ENCODE measurements at places on chromosomes 7 and 10.

GRCh38 chr7:53984776-53985175 is 557.4 kb upstream of the VSTM2A start:
- no peak for DNase-seq

DNA sequence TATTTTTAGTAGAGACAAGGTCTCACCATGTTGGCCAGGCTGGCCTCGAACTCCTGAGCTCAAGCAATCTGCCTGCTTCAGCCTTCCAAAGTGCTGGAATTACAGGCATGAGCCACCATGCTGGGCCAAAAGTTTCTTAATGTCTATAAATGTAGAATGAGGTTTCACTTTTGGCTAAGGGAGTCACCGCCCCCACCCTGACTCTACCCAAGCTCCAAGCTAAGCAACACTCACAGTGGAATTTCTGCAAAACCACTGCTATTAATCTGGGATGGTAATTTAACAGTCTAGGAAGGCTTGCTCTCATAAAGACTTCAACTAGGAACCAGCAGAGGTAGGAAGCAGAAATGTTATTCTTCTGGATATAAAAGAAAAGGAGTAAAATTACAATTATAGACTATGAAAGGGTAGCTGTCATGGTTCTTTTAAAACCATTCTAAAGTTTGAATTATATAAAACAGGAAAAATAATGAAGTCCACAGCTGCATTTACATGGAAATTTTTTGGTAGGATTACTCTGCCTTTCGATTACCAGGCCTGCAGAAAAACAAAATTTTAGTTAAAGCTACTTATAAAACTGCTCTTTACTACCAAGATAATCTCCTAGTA is 211.6 kb downstream of the SFMBT2 start:
- DNase-seq = no peak

DNA sequence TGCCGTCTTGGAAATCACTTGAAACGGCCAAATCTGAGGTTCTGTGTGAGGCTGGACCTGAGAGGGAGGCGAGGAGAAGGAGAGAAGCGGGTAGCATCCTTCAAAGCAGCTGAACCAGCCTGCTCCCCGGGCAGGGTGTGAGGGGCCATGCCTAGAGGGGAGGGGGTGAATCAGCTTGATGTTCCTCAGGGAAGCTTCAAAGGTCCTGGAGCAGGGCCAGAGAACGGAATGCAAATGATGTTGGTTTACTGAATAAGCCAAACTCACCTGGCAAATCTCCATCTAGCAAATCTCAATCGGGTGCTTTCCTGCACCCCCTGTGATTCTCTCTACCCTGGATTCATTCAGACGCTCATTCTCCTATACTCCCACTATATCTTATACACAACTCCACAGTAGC is 226.9 kb downstream of the WDR11 start:
- DNase-seq = no peak

DNA sequence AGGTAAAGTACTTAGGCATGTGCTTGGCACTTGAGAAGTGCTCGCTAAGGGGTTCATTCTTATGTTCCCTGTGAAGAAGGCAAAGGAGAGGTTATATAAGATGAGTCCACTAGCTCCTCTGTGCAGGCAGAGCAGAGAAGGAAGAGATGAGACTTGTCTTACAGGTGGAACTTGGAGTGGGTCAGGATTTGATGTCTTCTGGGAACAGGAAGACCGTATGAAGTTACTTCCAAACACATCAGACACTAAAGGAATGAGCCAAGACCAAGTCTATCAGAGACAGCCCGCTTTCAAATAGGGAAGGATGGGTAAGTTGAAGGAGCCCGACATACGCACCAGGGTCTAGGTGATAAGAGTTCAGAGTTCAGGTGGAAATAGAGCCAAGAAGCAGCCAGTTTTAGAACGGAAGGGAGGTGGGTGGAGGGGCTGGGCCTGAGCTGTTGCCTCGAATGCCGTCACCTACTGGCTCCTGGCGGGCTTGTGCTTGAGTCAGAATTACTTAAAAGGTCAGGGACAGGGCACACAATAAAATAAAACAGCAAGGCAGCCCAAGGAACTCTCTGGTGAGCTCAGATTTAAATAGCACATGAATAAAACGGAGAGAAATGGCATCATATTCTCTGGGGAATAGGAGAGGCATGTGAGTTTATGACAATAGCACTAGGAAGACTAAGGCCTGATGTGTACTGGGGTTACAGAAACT is 56.1 kb upstream of the GRB10 start:
- no peak for DNase-seq

DNA sequence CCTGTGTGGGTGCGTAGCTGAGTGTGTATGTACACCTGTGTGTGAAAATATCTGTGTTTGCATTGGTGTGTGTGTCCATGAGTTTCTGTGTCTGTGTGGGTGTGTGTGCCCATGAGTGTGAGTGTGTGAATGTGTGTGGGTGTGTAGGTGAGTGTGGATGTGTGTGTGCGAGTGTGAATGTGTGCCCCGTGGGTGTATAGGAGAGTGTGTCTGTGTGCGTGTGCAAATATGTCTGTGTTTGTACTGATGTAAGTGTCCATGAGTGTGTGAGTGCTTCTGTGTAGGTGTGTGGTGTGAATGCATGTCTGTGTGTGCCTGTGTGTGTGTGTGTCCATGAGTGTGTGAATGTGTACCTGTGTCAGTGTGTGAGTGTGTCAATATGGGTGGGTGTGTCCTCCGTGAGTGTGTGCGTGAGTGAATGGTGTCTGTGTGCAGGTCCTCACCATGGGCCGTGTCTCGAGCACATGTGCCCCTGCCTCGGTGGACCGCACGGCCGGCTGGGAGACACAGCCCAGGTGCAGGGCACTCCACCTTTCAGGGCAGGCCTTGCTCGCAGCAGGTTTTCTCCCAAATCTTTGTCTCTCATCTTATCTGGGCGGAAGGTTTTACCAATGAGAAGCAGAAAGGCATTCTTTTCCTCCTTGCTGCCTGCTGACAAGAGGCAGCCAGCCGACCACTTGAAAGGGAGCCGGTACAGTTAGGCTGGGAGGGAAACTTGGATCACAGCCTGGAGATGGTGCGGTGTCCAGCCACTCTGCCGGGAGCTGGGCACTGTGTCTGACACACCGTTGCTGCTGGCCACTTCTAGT is 107.1 kb upstream of the FAM20C start:
- no peak for DNase-seq

DNA sequence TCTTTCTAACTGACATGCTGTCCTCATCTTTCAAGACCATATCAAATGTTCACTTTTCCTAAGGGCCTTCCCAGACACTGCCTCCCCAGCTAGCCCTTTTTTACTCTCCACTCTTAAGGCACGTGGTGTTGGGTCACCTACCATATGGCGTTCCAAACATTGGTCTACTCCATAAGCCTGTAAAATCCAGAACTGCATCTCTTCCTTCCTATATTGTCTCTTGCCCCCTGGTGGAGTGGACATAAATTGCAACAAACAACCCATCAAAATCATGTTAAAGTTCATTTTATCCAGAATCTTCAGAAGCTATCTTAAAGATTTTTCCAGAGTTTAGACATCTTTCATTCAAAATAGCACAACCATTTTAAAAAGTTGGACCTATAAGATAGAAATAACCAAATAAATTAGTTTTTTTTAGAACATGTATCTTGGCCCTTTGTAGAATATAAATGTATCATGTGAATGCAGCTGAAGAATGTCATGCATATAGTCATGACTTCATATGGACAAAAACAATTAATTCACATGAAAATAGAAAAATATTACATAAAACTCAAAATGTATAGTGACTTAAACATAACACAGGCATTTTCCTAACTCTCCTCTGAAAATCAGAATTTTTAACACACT is 180.6 kb upstream of the CHRM2 start:
- no peak for DNase-seq

GRCh38 chr10:8171008-8171407 is 116.5 kb downstream of the GATA3 start:
- DNase-seq = no peak

DNA sequence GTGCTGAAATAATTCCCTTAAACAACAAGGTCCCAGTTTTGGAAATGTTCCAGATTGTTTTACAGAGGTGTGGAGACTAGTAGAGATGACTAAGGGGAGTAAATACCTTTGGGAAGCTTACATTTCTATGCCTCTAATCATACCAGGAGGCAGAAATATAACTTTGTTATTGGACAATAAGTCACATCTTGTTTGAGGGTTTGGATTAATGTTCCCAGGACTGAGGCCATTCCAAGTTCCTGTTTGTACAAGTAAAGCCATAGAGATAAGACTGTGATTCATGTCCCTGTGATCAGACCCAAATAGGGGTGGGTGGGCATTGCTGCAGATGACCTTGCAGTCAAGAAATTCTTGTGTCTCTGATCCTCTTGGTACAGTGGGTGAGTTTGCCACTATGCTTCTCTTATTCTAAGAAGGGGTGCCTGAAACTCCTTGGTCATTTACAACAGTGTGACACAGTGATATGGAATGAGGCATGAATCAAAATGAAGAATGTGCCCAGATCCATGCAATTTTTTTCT is 508.3 kb downstream of the SORCS3 start:
- DNase-seq = no peak
